Fibroblast of upper back skin (primary cell): ENCODE measurements at places on chromosomes 5 and 9.

GRCh38 chr5:138495351-138495750 is 30.1 kb downstream of the EGR1 start:
- DNase-seq = no peak

DNA sequence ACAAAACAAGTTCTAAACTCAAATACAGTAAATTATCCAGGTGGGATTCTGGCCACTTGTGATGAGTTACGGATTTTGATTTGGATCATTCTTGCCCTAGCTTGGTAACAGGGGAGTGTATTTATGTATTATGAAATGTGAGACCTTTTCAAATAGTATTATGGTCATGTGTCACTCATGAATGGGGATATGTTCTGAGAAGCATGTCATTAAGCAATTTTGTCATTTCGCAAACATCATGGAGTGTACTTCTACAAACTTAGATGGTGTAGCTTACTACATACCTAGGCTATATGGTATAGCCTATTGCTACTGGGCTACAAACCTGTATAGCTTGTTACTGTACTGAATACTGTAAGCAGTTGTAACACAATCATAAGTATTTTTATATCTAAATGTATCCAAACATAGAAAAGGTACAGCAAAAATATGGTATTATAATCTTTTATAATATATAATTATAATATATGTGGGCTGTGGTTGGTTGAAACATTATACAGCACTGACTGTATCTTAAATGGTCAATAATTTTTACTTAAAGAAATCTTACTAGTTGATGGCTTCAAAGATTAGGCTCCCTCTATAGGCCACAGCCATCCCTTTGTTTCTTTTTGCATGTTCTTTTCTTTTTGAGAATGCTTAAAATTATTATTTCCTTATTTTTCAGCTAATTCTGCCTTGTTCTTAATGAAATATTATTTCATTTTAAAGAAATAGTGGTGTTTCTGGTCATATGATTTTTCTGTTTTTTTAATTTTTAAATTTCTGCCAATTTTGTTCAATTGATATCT is 128.4 kb downstream of the MAST4 start:
- no peak for DNase-seq

- DNase-seq = no peak
Measured at GRCh38 chr9:69746859-69747560, 12.8 kb downstream of the PTAR1 start.

DNA sequence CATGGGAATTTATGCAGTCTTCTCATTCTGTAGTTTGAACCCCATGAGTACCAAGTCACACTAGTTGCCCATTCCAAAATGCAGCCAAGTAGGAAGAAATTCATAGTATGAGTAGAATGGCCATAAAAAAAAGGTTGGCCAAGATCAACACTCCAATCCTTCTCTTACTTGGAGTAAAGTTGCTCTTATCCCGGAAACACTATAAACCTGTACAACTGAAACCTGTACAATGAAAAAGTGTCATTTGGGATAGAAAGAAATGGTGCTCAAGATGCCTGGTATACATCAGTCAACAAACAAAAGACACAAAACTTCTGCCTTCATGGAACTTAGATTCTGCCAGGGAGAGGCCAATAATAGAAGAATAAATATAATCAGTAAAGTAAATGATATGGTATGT is 325.0 kb downstream of the NFIB start:
- no peak for DNase-seq

GRCh38 chr5:56669534-56670483 is 145.5 kb upstream of the MAP3K1 start:
- DNase-seq = peak; percentile 26
